Memory B cell (primary cell): ENCODE measurements at places on chromosomes 5 and 9.
A peak's percentile ranks its signal among the peaks of the same experiment; 100 is the strongest.

- no peak for DNase-seq
Observed at GRCh38 chr5:9622971-9623421, 7.2 kb downstream of the TAS2R1 start.

- no peak for DNase-seq
Observed at GRCh38 chr5:124439609-124440008, 306.8 kb downstream of the ZNF608 start.

DNA sequence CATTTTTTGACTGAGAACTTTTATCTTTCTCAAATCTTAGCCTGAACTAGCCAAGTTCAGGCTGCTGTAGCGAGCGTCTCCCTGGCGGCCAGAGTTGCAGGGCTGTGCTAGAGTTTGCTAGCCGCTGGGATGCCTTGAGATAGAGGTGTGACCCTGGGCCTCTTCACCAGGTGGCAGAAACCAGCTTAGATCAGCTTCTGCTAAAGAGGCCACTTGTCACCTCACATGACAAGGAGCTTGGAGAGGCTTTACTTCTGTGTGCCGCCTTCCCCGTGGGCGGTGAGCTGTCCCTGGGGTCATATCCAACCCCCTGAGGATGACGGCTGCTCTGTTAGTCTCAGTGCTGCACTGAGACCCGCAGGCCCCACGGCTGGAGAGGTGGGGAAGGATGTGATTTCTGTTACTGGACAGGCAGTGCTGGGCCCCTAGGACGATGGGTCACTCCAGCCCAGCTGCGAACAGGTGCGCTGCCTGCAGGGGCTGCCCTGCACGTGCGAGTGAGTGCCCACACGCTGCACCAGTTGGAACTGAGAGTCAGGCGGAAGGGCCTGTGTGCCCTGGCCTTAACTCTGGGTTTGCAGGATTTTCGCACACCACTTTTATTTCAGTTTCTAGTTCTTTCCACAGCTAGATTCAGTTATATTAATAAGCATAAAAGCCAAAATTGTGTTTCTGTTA is 63.8 kb downstream of the EHMT1 start:
- no peak for DNase-seq

DNA sequence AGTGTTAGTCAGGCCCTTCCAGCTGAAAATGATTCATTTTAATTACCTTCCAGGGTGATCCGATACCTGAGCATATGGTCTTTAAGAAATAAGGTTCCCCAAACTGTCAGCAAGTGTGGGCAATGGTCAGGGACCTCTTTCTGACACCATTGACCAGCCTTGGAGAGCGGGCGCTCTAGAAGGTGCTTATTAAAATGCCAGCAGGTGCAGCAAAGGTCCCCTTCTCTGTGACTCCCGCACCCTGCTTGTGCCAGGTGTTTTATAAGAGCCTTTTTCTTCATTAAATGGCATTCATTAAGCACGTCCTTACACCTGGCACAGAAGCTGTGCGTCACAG is 85.3 kb downstream of the MVB12B start:
- no peak for DNase-seq

DNA sequence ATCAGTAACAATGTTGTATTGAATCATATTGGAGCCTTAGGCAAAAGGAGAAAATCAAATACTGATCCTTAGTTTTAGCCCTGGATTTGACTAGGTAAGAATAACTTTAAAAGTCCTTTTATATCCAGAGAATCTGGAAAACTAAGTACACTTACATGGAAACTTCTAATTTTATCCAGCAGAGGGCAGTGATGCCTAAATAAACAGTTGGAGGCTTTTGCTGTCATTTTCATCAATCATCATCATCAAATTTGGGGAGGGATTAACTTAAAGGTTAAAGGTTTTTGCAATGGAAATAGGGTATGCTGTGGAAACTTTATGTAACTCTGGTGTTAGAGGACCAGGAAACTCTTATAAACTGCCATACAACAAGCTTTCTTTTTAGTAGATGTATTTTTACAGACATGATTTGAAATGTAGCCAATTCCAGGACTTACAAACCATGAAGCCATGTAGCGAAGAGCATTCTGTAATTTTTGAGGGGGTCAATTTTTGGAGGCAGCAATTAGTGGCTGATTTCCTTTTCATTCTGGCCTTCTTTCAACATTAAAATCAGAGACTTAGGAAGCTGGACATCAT is 112.7 kb downstream of the OSTF1 start:
- DNase-seq = no peak

DNA sequence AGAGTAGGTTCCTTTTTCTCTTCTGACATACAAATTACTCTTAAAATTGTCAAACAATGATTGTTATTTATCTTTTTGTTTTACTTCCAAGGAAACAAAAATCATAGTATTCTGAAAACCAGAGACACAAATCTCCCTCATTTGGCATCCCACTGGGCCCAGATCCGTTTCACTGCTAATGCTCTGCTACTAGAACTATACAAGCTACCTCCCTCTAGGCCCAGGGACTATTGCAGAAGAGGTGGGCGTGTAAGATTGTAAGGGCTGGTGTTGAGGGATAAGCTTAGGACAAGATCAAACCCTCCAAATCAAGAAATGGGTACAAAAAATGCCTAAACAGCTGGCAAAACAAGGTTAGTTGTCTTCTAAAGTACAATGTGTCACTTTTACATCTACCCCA is 928.9 kb upstream of the CDH10 start:
- DNase-seq = no peak

GRCh38 chr5:171999877-172000276 is 6.6 kb downstream of the FBXW11 start:
- DNase-seq = peak; percentile 50

- DNase-seq = no peak
Observed at GRCh38 chr5:74954919-74955318, 88.7 kb upstream of the FAM169A start.

DNA sequence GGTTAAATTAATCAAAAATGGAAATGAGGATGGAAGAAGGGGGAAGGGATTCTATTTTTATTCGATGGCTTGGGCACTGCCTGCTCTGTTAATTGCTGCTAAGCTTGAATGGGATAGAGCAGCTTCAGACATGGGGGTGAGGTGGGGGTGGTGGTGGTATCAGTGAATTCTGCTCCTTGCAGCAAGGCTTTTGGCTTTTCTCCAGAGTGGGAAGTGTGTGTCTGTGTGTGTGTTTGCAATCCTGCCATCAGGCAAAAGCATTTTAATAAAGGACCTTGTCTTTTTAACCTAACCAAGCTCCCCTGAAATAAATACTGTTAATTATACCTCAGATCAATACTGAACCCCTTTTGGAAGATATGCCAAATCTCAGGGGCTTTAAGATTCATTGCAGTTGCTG is 110.9 kb upstream of the GPR151 start:
- no peak for DNase-seq

DNA sequence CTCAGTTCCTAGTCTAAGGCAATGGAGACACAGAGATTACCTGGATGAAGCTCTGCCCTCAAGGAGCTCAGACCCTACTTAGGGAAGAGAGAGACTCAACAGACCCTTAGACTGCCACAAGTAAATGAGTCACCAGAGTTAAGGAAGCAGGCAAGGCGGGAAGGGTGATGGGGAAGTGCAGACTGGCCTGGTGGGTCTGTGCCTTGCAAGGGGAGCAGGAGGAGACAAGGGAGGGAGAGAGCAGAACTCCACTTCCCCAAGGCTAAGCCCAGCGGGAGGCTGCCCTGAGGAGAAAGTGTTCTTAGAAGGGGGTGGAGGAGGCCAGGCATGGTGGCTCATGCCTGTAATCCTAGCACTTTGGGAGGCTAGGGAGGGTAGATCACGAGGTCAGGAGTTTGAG is 83.7 kb downstream of the HRH2 start:
- DNase-seq = no peak

DNA sequence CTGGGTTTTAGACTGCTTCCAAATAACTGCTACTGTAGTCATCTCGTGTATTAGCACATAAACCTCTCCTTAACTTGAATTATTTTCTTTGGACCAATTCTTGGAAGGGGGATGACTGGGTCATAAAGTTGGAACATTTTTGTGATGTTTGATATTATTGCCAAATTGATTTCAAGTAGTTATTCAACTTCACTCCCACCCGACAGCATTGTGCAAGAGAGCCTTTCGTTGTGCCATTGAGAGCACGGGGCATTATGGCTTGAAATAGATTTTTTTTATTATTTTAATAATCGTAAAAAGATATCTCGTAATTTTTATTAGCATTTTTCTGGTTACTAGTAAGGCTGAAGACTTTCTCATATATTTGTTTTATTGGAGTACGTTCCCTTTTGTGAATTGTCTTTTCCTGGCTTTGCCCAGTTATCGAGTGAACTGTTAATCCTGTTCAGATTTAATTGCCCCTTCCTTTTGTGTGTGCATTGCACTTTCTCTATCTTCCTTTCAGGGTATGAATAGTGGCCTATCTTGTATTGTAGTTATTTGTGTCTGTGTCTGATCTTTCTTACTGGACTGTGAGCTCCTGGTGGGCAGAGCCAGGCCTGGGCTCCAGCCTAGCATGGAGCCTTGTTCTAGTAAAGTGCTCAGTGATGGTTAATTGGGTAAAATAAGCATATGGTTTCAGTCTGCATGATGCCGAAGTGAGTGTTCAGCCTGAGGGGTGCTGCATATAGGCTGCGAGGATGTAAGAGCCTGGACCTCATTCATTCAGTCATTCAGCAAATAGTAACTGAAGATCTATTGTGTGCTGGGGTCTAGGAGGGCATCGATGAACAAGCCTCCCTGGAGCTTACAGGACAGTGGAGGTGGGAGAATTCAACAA is 93.5 kb upstream of the SHB start:
- DNase-seq = no peak

- DNase-seq = no peak
Observed at GRCh38 chr5:176157656-176158055, 80.6 kb upstream of the SIMC1 start.

- no peak for DNase-seq
Observed at GRCh38 chr9:22514871-22515270, 68.2 kb downstream of the DMRTA1 start.

- DNase-seq = no peak
Observed at GRCh38 chr5:32522429-32523143, 62.8 kb upstream of the SUB1 start.
